ENCODE measurements at places on chromosomes 6 and 20.

DNA sequence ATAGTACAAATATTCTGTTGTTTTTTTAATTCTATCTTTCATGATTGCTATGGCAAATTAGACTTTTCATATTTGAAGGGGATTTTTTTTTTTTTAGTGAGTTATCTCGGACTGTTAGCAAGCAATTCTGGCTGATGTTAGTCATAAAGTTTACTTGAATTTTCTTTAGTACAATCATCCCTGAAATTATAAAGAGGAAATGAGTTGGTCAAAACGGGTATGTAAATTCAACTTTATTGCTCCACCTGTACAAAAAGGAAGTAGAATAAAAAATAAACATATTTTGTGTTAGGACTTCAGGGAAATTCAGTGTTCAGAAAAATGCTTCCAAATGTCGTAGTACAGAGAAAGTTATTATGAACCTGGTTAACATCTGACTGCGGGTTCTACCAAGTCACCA is 40.3 kb downstream of the PPP1R14C start:
- no peak for DNase-seq

DNA sequence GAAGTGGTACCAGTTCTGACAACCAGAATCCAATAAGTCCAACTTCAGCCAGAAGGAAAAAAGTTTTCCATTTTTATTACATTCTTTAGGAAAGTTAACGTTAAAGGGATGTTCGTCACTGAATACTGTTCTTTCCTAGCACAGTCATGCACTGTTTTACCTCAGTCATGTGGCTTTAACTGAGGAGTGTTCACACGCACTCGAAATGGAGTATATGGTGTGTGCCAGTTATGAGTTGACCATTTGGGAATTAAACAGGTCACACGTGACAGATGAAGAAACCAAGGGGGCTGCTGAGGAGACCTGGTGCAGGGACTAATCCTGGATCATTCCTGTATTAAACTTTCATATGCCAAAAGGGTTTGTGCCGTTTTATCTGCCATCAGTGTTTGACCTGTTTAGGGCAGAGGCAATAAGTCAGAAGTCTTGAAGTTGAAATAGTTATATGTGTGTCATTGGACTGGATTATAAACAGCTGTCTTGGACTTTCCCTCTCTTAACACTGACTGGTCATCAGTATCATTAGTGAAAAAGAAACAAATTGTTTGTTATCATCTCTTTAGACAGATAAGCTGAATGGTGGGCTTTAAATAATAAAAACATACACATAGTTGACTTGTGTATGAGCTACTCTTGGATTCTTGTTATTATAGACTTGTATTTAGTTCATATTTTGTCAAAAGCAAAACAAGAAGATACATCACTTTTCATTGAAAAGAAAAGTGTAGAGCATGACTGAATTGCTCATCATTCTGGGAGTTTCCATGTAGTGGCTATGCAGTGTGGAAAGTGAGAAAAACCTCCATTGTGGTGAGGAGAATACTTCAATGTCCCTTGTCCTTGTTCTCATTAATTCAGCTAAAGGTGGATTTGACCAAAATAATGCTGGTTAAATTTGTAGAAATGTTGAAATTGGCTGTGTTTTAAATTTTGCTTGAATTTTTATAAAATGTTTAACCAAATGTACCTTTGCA is 123.5 kb upstream of the SAMD5 start:
- no peak for DNase-seq

- DNase-seq = no peak
Observed at GRCh38 chr6:53433951-53434285, 85.2 kb upstream of the ELOVL5 start.

DNA sequence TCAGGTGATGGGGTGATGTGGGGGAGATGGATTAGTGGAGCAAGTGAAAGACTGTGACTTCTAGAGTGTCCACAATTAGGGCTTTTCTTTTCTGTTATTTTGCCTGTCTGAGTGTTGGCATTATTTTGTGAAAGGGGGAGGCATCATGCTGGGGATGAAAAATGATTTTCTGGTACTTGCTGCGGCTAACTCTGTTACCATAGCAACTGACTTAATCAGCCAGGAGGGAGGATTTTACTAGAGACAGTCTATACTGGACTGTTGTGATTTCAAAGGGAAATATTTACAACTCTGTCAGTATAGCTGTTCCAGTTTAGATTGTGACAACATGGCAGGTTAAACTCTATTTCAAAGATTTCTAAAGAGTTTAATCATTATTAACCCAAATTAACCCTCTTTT is 30.4 kb upstream of the MRAP2 start:
- DNase-seq = no peak

- DNase-seq = no peak
Observed at GRCh38 chr6:162173466-162173865, 554.1 kb downstream of the PRKN start.

DNA sequence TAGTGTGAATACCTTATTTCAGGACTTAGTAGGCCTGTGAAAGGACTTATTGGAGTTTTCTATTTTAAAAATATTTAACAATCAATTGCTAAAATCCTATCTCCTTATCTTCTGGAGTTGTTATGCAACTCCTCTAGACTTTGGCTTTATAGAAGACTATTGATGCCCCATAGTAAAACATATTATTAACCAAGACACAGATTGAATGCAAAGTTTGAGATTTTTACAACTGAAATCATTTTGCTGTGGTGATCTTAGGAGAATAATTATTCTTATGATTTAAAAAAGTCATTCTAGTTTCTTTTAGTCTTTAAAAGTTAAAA is 4.5 kb downstream of the HEY2 start:
- no peak for DNase-seq

- DNase-seq = no peak
Observed at GRCh38 chr6:90268178-90268577, 28.5 kb downstream of the BACH2 start.

- DNase-seq = no peak
Observed at GRCh38 chr20:17867131-17867925, 101.3 kb downstream of the SNX5 start.

DNA sequence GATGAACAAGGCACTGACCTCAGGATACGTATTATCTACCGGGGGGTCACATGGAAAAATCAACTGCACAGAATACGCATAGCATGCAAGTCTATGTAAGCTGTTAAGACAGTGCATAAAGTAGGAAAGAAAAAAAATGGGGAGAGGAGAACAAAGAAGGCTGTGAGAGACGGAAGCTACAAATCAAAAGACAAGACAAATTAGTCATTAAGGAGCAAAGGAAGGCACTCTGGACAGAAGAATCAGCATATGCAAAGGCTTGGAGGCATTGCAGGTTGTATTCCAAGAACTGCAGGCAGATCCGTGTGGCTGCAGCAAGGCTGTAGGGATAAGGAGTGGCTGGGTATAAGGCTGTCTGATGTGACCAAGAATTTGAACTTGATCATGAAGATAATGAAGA is 89.0 kb downstream of the NRSN1 start:
- no peak for DNase-seq

GRCh38 chr6:38944655-38945279 is 103.8 kb upstream of the GLP1R start:
- DNase-seq = no peak

GRCh38 chr6:20266851-20267608 is 54.8 kb upstream of the MBOAT1 start:
- DNase-seq = no peak

GRCh38 chr6:28738396-28738765 is 185.4 kb downstream of the TRIM27 start:
- DNase-seq = no peak

DNA sequence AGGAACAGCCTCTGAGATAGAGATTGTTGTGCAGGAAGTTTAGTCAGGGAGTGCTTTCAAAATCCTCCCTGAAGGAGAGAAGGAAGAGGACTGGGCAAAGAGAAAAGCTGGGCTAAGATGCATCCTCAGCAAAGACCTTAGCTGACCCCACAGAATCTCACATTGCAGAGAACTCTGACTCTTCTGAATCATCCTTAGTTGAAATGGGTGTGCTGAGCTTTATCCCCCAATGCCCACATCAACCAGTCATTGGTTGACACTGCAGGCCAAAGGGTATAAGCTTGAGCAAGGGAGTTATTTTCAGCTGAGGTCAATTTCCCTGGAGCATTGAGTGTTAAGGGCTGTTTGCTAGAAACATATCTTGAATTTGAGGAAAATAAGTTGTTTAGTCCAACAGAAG is 732.2 kb downstream of the CBLN4 start:
- no peak for DNase-seq

- no peak for DNase-seq
Observed at GRCh38 chr20:2806351-2806701, 5.9 kb upstream of the CPXM1 start.

GRCh38 chr6:111101987-111102386 is 14.7 kb downstream of the SLC16A10 start:
- DNase-seq = no peak

GRCh38 chr20:16744178-16744807 is 3.9 kb upstream of the OTOR start:
- DNase-seq = no peak
